ENCODE measurements at places on chromosomes 1 and 21.

DNA sequence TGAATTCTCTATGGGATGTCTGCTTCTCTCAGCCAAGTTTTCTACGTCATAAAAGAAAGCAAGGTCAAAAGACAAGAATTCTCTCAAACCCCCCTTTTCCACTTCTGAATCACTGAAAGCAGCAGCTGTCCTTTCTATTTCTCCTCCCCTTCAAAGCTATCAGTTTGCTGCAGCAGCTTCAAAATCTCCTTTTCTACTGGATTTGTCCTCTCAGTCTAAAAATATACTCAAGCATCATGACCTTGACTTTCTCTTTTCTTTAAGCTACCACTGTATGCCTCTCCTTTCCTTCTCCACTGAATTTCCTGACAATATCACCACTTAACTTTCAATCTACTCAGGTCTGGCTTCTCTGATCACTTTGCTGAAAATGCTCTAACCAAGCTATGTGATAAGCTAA is 1.9 kb downstream of the WDR64 start:
- no peak for DNase-seq

DNA sequence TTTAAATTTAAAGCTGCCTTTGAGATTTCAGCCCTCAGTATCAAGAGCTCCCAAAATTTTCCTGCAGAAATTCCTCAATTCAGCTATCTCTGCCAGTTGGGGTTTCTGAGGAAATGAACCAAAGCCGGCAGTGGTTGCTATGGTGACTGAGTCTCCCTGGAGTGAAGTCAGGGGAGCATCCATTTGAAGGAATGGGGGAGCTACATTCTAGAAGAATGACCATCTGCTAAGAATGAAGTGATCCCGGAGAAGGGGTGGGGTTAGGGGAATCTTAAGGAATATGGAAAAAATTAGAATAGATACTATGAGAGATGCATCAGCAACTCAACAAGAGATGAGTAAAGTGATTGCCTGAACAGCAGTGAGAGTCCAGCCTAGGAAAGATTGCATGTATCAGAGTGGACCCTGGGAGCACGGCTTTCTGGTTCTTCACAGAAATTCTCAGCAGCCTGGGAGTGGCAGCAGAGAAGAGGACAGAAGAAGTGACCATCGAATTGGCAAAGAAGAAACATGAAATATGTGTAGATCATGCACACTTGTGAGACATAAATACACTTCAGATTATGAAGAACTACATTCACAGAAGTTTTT is 94.7 kb downstream of the CHD1L start:
- no peak for DNase-seq

DNA sequence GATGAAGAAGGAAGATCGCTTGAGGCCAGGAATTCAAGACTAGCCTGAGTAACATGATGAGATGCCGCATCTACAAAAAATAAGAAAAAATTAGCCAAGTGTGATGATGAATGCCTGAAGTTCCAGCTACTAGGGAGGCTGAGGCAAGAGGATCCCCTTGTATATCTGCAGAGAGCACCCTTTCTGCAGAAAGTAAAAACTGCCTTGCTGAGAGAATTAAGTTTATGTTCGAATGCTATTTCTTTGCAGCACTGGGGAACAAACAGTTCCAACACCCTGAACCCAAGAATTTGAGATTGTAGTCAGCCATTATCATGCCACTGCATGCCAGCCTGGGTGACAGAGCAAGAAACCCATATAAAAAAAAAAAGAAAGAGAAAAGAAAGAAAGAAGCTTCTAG is 20.6 kb upstream of the KCNT2 start:
- DNase-seq = no peak

- no peak for DNase-seq
These were observed 116.0 kb downstream of the MRPL39 start for GRCh38 chr21:25491267-25491666.

DNA sequence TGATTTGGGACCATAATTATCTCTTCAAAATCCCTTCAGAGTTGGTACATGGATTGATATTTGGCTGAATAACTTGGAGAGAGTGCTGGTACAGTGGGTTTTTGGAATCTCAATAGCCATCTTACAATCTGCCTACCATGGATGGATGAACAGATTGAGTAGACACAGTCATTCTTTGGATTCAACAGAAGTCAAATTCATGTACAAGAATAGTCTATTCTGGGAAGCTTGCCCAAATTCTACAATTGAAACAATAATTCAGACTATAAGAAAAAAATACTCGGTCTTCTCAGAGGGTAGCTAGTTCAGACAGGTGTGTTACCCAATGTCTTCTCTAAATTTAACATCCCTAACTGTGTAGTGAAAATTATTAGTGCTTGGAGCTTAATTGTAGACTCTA is 574.0 kb downstream of the LRRIQ3 start:
- DNase-seq = no peak

DNA sequence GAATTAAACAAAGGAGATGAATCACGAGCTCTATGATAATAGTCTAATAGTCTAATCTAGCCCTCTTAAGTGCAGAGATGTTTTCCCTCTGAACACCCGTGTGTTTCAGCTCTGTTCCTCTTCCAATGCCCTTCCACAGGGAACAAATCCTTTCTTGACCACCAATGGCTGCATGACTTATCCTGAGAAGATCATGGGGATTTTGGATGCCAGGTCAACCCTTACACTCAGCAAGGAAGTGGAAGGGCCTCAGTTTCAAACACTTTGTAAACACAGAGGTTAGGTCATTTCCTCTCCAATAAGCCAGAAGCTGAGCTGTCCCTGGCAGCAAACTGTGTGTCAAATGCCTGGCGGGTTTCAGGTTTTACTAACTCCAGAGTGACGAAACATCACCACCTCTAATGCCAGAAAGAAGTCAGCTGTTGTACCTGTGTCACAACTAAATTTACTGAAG is 200.0 kb downstream of the GABPA start:
- peak; percentile 58 for DNase-seq

- DNase-seq = no peak
These were observed 14.0 kb upstream of the FAAP20 start for GRCh38 chr1:2208309-2209239.

GRCh38 chr1:24619376-24619775 is 23.7 kb upstream of the SRRM1 start:
- no peak for DNase-seq

DNA sequence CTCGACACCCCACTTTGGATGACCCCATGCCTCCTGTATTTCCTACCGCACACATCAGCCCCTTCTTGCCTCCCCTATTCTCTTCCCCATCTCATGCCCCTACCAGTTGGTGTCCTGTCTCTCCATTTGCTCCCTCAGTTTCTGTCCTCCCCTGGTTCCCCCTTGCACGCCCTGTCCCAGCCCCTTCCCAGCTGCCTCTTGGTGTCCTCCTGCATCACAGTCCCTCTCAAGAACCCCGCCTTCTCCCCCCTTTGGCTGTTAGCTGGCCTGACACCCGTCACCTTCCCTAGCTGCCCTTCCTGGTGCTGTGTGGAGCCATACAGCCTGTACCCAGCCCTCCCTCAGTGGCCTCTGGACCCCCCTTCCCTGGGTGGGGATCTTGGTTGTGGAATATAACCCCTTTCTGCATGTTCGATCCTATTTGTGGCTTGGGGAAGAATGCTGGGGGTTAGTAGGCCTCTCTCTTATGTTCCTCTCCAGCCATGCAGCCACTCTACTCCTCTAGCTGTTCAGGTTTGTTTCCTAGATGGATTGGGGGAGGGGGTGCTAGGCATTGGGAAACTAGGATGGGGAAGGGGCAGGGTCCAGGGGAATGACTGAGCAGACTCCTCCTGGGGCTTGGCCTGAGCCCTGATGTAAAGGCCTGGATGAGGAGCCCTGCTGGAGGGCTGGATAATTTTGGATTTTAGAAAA is 41.4 kb upstream of the NFASC start:
- DNase-seq = no peak

- peak; percentile 56 for DNase-seq
These were observed 5.5 kb downstream of the AZIN2 start for GRCh38 chr1:33086384-33086850.

GRCh38 chr1:71179997-71180396 is 99.2 kb upstream of the ZRANB2 start:
- no peak for DNase-seq

DNA sequence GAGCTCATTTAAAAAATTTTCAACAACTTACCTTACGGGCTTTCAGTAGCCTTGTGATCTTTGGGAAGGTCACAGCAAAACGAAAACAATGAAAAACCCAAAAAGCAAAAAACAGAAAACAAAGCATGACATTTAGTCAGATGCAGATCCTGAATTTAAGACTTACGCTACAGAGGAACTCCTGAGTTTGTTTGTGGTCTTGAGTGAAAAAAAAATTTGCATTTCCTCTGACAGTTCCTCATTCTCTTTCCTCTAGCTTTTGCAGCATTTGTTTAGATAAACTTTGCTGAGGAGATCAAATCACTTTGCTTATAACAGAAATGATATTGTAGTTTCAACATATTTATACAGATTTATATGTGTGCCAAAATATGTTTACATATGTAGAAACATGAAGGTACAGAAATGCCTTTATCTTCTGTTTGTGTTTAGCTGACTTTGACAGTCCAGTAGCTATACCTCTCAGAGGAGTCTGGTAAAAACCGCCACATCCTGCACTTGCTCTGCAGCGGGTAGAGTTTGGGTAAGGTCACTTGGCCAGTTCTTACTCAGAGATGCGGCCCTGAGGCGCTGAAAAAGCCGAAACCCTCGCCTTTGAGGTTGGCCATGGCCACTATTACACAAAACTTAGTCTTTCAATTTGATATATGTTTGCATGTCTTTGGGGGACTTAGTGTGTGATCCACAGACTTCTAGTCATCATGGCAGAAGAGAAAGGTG is 142.5 kb downstream of the TNR start:
- DNase-seq = no peak

- DNase-seq = no peak
These were observed 59.8 kb upstream of the CASZ1 start for GRCh38 chr1:10856176-10856683.

- DNase-seq = no peak
These were observed 38.8 kb downstream of the ERI3 start for GRCh38 chr1:44316231-44316759.

GRCh38 chr1:33186936-33187335 is 5.1 kb upstream of the TRIM62 start:
- DNase-seq = no peak

DNA sequence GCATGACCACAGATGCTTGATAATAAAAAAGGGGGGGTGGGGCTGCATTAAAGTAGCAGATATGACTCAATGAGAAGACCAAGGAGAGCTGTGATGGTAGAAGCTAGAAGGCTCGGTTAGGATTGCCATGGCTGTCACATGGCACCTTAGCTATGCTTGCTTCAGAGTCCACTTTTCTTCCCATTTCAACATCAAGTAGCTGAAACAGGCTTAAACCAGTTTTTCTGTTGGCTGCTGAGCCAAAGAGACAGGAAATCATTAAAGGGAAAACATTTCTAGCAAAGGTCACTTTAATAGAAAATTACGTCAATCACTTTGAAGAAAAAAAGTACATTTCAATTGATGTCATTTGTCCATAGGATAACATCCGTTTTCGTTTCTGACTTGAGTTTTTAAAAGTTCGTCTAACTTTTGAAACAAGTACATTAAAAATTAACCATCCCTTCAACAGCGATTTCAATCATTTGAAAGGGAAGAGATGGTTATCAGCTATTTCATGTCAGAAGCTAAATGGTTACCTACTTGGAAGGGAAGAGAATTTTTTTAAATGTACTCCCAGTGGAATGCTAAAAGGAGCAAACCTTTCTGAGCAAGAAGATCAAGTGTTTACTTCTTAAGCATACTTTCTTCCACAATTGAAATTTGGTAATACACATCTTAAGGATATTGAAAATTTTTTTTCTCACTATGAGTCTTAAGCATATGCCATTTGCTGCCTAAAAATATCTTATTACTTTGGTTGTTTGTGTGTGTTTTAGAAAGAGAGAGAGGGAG is 488.1 kb upstream of the PRMT6 start:
- DNase-seq = no peak

- no peak for DNase-seq
These were observed 48.1 kb upstream of the ENAH start for GRCh38 chr1:225700889-225701465.

DNA sequence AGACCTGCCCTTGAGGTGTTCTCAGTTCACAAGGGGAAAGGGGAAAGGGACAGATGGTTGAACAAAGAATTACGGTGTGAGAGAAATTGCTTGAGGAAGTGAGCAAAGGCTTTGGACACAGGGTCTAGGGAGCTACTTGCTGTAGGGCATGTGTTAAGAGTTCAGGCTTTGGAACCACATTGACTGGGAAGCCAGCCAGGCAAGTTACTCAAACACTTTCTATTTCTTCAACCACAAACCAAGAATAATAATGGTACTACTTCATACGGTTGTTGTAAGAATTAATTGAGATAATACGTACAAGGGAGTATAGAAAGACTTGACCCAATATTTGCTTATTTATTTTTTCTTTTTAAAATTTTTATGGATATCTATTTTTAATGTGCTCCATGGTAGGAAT is 26.6 kb downstream of the AK4 start:
- peak; percentile 89 for DNase-seq

DNA sequence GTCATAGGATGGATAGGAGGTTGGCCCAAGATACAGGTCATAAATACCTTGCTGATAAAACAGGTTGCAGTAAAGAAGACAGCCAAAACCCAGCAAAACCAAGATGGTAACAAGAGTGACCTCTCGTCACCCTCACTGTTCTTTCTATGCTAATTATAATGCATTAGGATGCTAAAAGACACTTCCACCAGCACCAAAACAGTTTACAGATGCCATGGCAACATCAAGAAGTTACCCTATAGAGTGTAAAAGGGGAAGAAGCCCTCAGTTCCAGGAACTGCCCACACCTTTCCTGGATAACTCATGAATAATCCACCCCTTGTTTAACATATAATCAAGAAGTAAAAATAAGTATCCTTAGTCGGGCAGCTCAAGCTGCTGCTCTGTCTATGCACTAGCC is 671.9 kb downstream of the PTPRC start:
- no peak for DNase-seq

DNA sequence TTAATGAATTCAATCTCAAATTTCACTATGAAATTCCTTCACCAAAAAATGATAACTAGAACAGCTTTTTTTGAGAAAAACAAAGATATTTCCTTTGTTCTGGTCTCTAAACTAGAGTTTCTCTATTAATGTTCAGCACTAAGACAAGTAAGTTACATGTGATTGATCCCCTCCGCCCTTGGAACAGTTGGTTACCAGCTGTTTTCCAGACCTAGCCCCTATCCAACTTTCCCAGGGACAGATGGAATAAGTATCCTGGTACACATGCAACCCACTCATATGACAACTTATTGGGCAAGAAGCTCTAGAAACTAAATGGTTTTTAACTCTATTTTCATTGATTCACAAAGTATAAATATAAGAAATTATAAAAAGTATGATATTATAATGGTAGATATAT is 140.4 kb downstream of the COP1 start:
- no peak for DNase-seq
